NCI-H1417 treated with DMSO at 0.1 percent for 48 hours (cell line): ENCODE measurements at places on chromosomes 5 and 9.

GRCh38 chr5:33476992-33477391, 36.2 kb downstream of the TARS1 start:
- no peak for DNase-seq

GRCh38 chr9:89747596-89747995, 142.8 kb downstream of the GADD45G start:
- no peak for DNase-seq

DNA sequence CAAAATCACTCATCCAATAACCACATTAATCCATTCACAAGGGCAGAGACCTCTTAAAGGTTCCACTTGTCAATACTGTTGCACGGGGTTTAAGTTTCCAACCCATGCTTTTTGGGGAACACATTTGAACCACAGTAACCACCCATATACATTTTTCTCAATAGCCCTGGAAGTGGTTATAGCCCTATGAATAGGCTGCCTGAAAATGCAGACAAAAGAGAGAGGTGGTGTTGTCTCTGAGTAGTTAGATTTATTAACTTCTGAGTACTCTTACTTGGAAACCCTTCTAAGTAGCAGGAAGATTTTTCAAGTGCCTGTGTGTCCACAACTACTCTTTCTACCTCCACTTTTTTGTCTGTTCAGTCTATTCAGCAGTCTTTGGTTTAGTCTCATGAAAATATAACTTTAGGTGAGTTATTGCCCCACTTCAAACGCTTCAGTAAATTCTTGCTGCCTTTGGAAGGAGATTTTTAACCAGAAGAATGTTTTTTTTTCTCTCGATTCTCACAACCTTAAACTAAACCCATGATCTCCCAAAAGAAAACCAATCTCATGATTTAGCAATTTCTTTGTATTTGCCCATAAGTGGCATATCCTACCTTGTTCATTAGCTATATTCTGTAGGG, 42.6 kb downstream of the ARHGEF28 start:
- DNase-seq: no peak

DNA sequence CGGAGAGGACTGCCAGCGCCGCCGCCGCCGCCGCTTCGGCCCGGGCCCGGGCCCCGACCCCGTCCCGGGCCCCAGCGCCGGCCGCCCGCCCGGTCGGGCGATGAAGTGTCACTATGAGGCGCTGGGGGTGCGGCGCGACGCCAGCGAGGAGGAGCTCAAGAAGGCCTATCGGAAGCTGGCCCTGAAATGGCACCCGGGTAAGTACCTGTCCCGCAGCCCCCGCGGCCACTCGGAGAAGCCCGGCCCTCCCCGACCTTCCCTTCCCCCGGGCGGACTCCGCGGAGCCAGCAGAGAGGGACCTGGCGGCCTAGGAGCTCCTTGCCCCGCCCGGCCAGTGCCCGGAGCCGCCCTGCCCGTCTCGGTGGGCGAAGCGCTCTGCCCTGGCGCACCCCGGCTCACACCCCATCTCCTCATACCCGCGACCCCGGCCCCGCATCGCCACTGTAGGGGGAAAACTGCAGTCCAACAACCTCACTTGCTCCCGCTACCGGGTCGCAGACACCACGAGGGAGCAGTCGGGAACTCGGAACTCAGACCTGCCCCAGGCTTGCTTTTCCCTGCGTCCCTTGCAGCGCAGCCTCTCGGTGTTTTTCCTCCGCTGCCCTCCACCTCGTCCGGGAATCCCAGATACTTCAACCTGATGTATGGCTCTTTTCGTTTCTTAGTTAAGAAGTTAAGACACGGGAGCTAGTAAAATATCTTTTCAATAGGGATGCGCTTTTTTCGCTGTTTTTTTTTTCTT, 532 bp downstream of the DNAJC21 start:
- DNase-seq: no peak

DNA sequence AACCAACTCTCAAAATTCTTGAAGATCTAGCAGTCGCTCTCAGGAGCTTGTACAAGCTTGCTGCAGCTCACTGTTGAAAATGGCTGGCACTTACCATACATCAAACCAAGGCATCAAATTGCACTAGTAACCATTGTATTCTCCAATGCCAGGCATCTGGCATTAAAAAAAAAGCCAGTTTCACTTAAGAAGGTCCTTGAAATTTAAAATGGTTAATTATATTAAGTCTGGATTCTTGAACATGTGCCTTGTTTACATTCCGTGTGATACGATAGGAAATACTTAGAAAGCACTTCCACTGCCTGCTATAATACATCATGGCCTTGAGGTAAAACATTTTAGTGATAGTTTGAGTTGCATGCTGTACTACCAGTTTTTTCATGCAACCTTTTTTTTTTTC, 300.7 kb downstream of the KDM4C start:
- no peak for DNase-seq

DNA sequence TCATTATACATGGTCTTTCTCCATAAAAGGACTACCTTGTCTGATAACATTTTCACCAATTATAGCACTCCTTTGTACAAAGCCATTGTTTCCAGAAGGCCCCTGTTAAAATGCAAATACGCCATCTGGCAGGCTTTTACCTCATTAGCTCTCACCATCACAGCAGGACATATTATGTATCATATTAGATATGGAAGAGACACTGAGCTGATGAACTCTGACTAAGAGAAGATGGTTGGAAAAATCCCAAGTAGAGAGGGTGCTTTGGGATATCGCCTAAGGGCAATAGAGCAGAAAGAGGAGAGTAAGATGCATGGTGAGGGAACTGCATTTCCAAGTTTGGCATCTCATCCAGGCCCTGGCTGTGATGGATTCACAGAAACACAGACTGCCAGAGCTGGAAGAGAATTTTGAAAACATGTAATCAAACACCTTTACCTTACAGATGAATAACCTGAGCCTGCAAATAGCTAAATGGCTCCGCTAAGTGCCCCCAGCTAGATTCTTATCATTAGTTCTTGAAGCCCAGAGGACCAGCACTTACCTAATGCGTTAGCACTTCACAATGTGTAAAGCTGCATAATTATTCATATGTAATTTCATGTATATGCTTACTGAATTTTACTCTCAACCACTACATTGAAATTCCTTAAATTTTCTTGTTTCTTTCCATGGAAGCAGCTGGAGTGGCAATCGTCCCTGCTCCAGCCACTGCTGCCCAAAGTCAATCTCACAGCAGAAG, 393.6 kb upstream of the IZUMO3 start:
- DNase-seq: no peak

DNA sequence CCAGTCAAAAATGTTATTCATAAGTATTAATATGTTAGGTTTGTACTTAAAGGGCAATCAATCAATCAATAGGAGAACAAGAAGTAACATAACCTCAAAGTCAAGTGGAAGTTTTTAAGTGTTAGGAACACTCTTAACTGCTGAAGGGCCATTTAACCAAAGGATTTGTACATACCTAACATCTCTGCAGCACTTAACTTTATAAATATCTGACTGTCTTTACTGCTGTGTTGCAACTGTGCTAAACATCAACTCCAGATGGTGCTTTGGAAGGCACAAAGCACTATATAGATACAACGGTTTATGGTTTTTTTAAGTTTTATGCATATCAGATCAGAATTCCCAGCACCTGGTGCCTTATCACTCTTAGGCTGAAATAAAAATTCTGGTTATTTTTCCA, 604.9 kb upstream of the PTGER4 start:
- no peak for DNase-seq

- no peak for DNase-seq
Observed at GRCh38 chr9:117763314-117763713, 59.1 kb downstream of the TLR4 start.

DNA sequence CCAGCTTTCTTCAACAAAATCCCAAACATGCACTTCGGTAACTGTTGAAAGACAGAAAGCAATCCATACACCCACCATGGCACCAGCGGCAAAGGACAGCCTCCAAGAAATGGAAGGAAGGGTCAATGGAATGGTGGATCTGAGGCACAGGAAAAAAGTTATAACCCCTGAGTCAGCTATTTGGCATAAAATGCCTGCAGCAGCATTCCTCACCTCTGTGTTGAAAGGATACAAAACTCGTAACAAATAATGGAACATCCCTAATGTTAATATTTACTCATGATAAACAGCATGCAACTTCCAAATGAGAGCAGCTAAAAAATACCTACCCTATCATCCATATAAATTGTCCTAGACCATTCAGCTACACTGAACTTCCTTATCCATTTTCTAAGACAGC, 9.4 kb downstream of the FBXW11 start:
- no peak for DNase-seq

- no peak for DNase-seq
Observed at GRCh38 chr5:71943874-71944273, 163.4 kb upstream of the MAP1B start.

- DNase-seq: no peak
Observed at GRCh38 chr9:85200726-85201404, 531.3 kb downstream of the NTRK2 start.

DNA sequence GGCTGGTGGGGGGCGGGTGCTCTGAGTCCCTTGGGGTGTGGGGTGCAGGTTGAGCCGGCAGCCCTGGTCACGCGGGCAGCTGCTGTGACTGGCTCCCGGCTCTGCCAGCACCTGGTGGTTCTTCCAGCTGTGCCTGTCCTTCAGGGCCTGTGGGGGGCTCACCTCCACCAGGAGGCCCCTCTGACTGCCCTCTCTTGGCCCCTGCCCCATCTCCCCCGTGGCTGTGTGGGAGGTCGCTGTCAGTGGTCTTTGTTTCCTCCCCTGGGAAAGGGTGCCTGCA, 3.3 kb downstream of the RXRA start:
- no peak for DNase-seq

- no peak for DNase-seq
Observed at GRCh38 chr5:29218138-29218537, 1975.3 kb upstream of the CDH6 start.

- DNase-seq: no peak
Observed at GRCh38 chr9:21758540-21758939, 43.9 kb upstream of the MTAP start.

- DNase-seq: no peak
Observed at GRCh38 chr5:78295035-78295961, 800 bp upstream of the AP3B1 start.

GRCh38 chr5:61228229-61228628, 66.0 kb upstream of the SMIM15 start:
- DNase-seq: no peak

GRCh38 chr5:1771149-1772065, 28.2 kb downstream of the MRPL36 start:
- no peak for DNase-seq

DNA sequence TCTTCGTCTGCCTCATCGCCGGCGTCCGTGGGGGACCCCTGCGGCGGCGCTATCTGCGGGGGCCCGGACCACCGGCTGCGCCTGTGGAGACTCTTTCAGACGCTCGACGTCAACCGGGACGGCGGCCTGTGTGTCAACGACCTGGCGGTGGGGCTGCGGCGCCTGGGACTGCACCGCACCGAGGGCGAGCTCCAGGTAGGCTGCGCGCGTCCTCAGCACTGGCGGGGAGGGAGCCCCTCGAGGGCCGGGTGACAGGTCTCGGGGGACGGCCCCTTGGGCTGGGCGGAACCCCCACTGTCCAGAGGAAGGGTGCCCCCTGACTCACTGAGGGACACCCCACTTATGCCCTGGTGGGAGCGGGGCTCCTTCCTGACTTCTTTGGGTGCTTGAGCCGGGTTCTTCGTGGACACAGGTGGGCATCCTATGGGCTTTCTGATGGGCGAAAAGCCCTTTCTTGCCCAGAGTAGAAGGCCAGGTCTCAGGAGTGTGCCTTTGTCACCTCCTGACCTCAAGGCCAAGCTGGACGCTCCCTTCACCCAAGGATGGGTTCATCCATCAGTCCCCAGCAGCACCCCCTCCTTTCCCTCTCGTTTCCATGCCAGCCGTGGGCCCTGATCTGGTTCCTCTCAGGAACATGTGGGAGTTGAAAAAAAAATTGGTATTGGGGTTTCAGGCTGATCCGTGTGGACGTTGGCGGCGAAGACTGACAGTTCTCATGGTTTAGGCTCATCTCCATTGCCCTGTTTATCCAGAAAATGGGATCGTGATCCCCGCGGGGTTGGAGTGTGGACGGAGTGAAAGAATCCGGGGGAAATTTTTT, 564 bp downstream of the SLC25A25 start:
- DNase-seq: no peak

DNA sequence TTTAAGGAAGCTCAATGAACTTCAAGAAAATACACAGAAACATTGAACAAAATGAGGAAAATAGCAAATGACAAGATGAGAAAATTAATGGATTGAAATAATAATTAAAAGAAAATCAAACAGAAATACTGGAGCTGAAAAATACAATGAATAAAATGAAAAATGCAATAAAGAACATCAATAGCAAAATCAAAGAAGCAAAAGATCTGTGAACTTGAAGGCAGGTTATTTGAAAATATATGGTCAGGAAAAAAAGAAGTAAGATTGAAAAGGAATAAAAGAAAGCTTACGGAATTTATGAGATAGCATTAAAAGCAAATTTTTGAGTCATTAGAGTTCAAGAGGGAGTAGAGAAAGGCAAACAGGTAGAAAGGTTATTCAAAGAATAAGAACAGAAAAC, 42.4 kb downstream of the CERT1 start:
- no peak for DNase-seq

GRCh38 chr9:19988281-19988680, 199.4 kb upstream of the SLC24A2 start:
- DNase-seq: no peak
